ENCODE measurements at places on chromosomes 12 and 14.

- DNase-seq: no peak
These were observed 19.7 kb upstream of the NUDT4 start for GRCh38 chr12:93358058-93358457.

- no peak for DNase-seq
These were observed 47.8 kb downstream of the SLC41A2 start for GRCh38 chr12:104910196-104910840.

DNA sequence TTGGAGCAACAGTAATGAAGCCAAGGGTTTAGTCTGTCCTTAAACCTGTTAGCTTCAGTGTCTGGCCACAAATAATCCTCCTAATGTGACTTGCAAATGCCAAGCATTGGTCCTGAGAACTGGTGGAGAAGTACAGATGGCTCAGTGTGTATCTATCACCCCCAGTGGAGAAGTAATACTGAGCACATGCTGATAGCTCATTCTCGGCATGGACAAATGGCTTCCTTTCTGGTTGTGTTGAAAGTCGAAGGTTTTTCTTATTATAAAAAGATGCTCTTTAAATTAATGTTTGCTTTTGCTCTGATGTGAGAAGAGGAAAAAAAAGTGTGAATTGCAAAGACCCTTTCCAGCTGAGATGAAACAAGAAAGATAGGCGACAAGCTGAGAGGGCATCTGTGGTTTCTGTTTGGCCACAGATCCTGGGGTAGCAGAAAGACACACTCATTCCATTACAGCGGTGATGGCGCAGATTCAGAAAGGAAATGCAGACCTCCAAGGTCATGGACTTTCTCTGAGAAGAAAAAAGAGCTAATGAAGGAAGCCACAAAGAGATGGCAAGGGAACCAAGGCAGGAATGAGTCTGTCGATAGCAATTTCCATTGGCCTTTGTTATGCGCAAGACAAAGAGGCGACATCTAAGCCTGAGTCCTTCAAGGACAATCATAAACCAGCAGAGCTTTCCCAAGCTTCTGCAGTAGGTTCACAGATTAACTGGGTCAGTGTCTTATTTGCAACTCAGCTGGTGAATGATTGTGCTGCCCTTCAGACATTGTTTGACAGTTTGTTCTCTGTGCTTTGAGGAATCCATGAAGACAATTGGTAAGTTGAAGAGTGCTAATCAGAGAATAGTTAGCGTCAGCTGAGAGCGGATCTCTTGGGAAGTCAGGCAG lies 155.5 kb upstream of the RGS6 start:
- DNase-seq: no peak

DNA sequence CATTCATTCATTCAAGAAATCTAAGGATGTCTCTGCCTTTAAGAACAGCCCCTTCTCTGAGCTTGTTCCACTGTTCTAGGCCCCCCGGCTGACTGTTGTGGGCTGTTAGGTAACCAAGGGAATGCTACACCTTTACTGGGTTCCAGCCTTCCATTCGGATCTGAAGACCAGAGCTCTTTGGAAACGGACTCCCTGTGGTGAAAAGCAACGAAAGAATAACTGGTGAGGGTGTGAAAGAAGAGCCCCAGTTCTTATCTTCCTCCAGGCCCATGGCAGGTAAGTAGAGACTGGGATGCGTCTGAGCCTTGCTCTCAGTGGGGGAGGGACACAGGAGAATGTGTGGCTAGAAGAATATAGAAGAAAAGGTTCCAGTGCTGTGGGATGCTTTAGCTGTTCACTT lies 207.4 kb downstream of the TMEM132D start:
- DNase-seq: no peak

GRCh38 chr12:31768046-31768445 lies 39.2 kb upstream of the AMN1 start:
- DNase-seq: no peak

DNA sequence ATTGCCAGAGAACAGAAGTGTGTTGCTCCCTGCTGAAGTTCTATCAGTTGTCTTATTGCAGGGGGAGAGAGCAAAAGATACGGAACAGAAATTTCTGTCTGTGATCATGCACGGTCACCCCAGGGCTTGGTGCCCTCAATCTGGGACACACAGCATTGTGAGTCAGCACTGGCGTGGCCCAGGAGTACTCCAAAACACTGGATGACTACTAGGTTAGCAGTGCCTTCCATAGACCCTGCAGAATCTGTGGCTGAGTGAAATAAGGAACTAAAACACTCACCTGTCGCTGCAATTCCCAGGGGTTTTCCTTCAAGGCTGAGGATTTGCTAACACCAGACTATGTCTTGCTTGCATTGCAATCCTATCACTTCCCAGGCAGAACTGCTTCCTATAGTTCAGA lies 165.5 kb downstream of the ANO6 start:
- DNase-seq: no peak

- no peak for DNase-seq
These were observed 117.3 kb downstream of the ERC1 start for GRCh38 chr12:1108276-1108675.

- DNase-seq: no peak
These were observed 50.6 kb downstream of the DAAM1 start for GRCh38 chr14:59239022-59239421.

- no peak for DNase-seq
These were observed 19.9 kb downstream of the SETD1B start for GRCh38 chr12:121823727-121824115.

DNA sequence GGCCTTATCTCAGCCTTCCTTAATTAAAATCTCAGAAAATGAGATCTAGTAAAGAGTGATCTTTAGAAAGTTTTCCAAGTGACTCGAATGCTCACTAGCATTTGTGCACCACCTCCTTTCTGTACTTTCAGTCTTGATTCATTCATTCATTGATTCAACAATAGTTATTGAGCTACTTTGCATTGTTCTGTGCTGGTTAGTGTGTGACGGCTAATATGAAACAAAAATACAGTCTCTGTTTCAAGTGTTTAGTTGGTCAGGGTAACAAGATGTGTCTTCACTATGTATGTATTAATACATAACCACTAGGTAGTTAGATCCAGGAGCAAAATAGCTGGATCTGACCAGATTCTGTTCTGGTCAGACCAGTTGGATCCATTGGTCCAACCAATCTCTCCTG lies 100.9 kb downstream of the FAR2 start:
- no peak for DNase-seq

GRCh38 chr14:92122761-92123160 lies 992 bp downstream of the CPSF2 start:
- no peak for DNase-seq

- no peak for DNase-seq
These were observed 65.8 kb downstream of the EEA1 start for GRCh38 chr12:92863251-92863650.

DNA sequence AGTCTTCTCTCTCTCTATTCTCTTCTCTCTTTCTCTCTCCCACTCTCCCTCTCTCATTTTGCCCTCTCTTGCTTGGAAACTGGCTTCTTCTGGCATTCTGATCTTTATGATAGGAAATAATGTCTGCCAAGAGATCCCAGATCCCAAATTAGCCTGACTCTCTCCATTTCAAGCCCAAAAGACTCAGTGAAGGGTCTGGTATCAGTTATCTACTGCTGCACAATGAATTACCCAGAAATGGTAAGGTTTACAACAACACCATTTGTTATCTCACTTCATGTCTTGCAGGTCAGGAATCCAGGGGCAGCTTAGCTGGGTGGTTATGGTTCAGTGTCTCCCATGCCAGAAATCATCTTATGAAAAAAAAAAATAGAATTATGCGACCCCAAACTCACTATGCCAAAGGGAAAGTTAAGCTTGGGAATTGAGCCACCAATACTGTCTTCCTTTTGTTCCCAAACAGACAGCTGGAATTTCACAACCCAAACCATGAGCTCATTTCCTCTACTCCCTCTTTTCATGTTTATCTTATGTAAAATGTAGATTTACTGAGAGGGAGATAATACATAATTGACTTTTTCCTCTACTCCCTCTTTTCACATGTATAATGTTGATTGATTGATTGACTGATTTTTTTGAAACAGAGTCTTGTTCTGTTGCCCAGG lies 67.8 kb upstream of the FICD start:
- DNase-seq: no peak

DNA sequence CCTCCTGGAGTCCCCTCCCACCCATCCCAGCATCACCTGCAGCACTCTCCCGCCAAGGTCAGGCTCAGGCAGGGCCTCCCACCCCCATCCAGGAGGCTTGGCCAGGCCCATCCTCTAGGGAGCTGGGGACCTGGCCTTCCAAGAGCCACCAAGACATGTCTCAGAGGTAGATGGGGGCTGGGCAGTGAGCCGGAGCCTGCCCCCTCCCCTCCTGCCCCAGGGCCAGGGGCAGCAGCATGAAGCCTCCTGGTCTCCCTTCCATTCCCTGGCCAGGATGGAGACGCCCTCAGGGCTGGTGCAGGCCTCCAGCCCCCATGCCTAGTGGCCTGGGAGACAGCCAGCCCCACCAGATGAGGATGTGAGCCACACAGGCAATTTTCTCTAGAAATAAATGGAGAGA lies 69.3 kb upstream of the C14orf180 start:
- DNase-seq: no peak

DNA sequence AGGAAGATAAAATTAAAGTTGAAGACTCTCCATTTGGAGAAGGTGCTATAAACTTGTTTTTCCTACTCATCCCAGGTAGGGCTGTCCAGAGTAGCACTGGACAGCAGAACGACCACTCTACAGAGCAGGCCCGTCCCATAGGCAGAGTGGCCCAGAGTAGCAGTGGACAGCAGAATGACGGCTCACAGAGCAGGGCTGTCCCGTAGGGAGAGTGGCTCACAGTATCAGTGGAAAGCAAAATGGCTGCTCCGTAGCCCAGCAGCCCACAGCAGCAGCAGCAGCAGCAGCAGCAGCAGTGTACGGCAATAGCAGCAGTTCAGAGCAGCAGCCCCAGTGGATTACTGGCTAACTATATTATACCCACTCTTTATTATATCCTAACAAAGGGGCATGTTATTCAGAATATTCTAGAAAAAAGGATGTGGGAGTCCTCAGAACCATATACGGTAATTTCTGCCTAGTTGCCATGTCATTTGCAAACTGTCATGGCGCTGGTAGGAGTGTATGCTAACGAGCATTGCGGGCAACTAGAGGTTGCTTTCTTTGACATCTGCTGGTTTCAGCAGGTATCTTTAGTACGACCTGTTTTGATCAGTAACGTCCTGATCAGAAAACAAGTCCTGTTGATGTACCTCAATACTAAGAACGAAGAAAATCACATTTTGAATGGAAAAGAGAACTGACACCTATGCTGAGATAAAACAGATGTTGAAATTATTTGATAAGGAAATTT lies 567.3 kb downstream of the SLC16A7 start:
- DNase-seq: no peak

- no peak for DNase-seq
These were observed 78.8 kb downstream of the SPPL3 start for GRCh38 chr12:120825337-120825736.

GRCh38 chr12:128543460-128543859 lies 276.5 kb downstream of the TMEM132C start:
- DNase-seq: no peak

DNA sequence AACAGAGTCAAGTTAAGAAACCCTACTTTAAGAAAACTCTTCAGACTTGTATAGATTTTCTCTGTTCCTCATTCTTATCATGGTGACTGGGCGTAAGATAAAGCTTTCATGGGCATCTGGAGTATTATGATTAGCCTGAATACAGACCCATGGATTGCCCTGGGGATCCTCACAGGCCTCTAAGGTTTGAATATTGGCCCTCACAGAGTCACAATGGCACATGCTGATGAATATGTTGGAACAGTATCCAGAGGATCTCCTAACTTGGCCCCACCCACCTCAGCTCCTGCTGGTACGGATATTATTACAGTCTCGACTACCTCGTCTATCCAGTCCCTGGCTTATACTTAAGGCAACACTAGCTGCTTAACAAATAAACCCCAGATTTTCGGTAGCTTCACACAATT lies 8.1 kb downstream of the OSBPL8 start:
- no peak for DNase-seq

DNA sequence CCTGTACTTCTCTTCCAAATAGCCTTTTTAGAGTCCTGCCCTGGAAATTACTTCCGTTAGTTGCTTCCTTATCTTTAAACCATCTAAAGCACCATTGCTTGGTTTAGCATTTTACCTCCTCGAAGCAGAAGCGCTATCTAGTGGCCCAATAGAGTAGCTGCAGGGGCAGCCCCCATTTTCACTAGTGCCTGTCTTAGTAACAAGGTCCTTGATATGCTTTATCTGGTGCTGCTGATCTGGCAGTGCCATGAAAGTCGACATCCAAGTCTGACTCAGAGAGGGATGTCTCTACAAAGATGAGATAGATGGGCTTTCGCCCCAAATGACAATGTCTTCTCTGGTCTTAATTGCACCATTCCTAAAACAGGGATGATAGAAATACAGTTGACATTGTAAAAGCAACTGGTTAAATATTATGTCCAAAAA lies 25.0 kb upstream of the CIT start:
- no peak for DNase-seq

DNA sequence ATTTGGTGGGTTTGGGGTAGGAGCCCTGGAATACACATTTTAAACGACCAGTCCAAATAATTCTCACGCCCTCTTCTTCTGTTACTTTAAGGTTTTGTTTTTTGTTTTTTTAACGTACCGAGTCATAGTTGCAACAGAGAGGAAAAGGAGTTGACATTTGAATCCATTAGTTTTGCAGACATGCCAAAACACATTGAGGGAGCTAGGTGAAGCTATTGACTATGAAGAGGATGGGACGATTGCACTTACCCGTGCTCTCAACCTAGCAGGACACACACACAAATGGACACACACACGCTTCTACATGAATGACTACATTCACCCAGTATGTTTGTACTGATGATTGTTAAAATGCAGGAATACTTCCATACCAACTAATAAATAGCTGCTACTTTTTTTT lies 54.3 kb upstream of the CIT start:
- no peak for DNase-seq

DNA sequence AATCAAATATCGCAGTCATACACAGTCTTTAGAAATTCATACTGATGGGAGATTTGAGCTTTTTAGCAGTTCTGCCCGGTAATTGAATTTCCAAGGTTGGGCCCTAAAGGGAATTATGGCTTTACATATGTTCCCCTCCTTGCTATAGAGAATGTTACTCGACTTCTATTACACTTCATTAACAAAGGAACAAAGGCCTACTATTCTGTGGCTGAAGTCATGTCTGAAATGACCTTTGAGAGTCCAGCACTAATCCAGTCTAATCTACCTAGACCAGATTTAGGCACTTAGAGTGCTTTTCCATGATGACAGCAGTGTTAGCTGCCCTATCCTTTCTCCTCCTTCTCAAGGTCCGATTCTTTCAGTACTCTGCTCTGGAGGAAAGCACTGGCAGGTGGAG lies 305.3 kb downstream of the MED13L start:
- no peak for DNase-seq

Data from GM04503 (cell line).